Right cardiac atrium (tissue), 5 donors: ENCODE measurements at places on chromosomes 13 and 19.

DNA sequence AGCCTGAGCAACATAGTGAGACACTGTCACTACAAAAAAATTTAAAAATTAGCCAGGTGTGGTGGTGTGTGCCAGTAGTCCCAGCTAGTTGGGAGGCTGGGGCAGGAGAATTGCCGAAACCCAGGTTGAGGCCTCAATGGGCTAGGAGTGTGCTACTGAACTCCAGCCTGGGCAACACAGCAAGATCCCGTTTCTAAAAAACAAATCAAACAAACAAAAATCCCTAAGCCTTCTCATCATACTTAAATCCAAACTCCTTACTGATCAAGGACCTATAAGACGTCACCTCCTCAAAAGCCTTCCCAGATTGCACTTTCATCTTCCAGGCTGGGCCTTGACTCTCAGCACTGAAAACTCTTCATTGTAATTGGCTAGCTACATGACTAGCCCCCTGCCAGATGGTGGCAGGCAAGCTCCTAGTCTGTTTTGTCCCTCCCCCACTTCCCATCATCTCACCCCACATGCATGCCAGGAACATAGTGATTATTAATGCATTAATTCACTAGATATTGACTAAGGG is 17.5 kb upstream of the NANOS3 start:
- DNase-seq, result no peak

- no peak for DNase-seq
These were observed 33.9 kb upstream of the LATS2 start for GRCh38 chr13:21095311-21095710.

DNA sequence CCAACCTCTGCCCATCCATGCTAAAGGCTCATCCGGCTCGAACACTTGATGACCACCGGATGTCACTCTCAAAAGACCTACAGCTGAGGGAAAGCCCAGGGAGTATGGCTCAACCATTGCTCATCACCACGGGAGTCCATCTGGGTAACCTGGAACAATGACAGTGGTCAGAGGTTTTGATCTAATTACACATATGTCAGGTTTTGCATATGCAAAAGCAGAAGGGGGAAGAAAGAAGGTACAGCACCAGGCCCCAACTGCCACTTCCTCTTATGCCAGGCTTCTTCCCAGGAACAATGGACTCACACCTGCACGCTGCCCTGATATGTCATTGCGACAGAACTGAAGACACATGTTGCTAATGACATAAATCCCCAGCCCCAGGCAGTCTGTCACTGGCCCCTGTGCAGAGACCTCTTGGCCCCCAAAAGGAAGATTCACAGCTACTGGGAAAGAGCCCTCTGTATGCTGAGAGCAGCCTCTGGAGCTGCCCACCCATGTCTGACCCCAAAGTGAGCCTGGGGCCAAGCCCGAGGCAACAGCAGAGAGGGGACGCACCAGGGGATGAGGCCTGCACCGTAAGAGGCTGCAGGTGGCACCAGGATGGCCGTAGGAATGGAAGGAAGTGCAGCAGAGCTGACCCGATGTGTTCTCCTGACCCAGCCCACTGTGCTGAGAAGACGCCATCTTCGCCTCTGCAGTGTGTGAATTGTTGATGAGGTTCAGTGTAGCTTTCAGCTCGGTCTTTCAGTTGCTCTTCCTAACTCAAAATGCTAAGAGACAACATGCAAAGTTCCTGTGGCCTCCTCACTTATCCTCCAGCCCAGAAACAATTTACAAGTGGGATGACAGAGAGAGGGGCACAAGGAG is 26.3 kb downstream of the EPS15L1 start:
- peak; percentile 23 for DNase-seq

DNA sequence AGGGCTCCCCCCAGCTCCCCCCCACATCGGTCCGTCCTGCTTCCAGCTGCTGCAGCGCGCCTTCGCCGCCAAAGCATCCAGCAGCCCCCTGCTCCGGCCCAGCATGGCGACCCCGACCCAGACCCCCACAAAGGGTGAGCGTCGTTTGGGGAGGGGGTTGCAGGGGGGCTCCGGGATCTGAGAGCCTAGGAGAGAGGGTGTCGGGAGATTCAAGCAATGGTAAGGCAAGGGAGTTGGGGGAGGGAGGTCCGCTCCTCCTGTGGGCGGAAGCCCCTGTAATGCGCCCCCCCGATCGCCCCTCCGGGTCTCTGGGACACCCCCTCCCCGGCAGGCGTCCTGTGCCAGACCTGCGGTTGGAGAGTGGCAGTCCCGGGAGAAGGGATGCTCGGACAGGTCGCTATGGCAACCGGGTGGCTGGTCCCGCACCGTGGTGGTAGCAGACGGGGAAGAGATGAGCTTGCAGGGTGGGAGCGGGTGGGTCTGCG is at the start of gene FXYD7:
Gene FXYD7, plus strand, starts transcription at position 25 of the 485 bp plus-strand sequence. Its CDS starts 79 bp downstream, at position 104.
- peak; percentile 47 for DNase-seq

- DNase-seq, result no peak
These were observed 414.1 kb downstream of the FGF9 start for GRCh38 chr13:22085001-22085400.

DNA sequence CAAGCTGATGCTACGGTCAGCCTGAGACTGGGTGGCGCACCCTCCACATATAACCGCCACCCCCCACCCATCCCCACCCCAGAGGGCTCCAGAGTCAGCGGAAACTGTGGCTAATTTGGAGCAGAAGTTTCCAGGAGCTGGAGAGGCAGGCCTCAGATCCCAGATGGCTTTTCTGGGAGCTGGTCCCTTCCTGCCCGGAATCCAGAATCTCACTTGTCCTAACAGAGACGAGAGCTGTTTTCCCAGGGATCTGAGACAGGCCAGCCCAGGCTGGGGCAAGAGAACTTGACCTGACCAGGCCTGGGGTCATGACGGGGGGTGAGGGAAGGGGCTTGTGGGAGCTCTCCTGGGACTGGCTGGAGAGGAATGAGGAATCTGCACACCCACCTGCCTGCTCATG is 6.5 kb downstream of the EPHX3 start:
- DNase-seq, result no peak

DNA sequence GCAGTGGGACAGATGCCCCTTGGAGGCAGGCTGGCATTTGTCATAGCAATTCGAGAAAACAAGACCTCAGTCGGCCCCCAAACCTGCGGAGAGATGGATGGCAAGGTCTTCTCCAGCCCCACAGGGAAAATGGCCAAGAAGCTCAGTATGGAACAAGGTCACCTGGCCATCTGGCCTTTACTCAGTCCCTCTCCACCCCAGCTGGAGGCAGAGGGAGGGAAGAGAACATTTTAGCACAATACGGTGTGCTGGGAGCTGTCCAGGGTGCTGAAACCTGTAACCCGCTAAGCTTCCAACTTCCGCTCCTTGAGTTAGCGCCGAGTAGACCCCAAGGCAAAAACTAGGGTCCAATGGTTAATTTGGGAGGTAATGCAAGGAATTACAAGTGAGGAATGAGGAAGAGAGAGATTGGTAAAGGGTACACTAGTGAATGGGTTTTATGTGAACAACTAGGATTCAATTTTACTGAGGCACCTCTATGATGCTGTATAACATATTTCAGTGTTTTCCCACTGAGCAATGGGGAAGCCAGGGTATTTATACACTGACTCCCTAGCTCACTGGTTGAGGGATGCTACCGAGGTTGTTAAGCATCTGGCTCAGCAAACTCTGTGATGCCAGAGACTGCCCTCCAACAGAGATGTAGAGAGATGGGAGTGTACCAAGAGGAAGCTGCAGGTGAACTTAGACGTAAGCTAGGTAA is 64.3 kb downstream of the CACNA1A start:
- DNase-seq, result peak; percentile 16

- no peak for DNase-seq
These were observed 212.2 kb upstream of the HTR2A start for GRCh38 chr13:47109028-47109427.

DNA sequence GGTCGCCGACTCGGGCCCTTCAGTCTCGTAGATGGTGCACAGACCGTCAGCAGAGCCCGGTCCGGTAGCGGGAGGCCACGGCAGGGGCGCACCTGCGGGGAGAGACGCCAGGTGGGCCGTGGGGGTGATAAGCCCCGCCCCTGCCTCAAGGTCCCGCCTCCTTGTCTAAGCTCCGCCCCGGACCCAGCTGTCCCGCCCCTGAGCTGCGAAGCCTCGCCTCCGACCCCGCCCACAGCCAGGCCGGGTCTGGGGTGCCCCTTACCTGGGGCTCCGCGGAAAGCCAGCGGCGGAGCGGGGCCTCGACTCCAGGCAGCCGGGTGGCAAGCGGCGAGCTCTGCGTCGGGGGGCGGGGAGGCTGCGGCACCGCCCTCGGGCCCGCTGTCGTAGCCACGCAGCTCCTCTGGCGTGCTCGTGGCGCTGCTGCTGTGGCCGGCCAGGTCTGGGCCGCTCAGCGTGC is 4.7 kb downstream of the PRR36 start:
- DNase-seq, result peak; percentile 48

DNA sequence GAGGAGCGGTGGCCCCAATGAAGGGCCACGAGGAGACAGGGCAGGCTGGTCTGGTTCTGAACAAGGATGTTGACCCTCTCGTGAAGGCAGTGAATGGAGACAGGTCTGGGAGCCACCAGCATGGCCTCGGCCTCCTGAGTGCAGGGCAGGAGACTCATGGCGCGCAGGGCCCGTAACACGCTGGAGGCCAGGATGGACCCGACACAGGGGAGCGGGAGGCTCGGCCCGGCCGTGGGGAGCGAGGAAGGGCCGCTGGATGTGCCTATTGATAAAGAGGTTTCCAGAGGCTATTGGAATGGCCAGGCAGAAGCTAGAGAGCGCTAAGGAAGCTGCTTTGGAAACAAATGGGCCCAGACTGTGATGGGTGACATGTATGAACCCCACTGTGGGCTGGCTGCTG is 132.5 kb downstream of the STK24 start:
- DNase-seq, result no peak

GRCh38 chr13:78198821-78199220 is 280.2 kb upstream of the EDNRB start:
- no peak for DNase-seq

DNA sequence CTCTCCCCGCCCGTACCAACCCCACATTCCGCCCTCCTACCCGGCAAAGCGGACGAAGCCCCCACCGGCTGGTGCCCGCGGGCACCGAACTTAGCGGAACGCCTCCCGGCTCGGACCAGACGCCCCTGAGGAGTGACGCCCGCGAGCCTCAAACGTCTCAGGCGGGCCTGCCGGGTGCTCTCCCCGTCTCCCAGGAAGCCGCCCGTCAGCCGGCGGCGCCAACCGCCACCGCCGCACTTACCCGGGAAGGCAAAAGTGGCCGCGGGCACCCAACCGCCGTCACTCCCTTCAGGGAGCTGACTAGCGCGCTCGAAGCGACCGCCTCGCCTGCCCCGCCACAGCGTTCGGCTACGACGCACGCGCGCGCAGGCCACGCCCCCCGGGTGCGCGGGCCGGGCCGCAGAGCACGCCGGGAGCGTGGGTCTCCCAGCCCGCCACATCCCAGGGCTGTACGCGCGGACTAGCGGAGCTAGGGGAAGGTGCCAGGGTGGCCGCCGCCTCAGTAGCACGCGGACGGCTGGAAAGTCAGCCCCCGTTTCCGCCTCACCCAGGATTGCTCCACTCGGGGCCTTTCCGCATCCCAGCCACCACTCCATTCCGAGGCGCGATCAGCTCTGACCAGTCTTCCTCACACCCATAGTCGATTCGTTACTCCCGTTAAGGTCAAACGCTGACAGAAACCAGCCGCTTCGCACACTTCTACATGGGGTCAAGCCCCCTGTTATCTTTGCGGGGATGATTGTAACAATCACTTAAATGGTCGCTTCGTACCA is at the start of gene TEX30:
Gene TEX30, minus strand, starts transcription at position 346 of the 773 bp plus-strand sequence. CDS start 3,760 bp downstream, outside the sequence.
- peak; percentile 95 for DNase-seq

- DNase-seq, result peak; percentile 75
These were observed 58.0 kb upstream of the CYSLTR2 start for GRCh38 chr13:48595431-48596429.

GRCh38 chr19:3862826-3863500 is 5.9 kb downstream of the ZFR2 start:
- no peak for DNase-seq

DNA sequence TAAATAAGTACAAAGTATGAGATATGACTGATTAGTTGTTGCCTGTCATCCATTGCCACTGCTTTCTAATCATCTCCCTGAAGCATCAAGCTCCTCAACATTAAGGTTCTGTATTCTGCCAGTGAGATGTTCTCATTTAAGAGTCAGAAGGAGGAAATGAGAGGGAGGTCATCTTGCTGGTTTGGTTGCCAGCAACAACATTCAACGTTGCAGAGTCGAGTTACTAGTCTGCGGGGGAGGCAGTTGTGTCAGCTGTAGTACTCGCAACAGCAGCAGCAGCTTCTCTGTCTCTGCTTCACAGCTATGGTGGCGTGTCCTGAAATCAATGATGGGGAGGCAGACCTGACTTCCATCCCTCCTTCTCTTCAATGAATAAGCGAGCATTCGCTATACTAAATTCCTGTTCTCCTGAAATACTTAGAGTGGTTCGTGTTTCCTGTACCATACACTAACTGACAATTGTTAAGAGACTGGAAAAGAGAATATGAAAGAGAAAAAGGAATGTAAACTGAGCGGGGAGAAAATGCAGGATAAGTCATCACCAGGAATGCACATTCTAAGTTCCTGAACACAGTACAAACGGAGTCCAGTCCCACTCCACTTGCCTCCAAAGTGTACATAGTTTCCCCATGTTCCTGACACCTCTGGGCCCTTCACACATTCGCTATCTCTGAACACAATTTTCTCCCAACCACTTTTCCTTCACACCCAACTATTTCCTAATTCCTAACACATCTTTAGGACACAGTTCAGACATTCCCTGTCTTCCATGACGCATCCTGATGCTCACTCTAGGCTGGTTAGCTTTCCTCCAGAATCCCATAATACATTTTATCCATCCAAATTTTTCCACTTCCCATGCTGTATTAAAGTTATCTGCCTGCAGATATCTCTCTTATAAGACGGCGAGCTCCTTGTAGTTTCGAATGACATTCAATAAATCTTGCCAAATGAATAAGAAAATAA is 263.0 kb downstream of the KLF12 start:
- DNase-seq, result peak; percentile 55

DNA sequence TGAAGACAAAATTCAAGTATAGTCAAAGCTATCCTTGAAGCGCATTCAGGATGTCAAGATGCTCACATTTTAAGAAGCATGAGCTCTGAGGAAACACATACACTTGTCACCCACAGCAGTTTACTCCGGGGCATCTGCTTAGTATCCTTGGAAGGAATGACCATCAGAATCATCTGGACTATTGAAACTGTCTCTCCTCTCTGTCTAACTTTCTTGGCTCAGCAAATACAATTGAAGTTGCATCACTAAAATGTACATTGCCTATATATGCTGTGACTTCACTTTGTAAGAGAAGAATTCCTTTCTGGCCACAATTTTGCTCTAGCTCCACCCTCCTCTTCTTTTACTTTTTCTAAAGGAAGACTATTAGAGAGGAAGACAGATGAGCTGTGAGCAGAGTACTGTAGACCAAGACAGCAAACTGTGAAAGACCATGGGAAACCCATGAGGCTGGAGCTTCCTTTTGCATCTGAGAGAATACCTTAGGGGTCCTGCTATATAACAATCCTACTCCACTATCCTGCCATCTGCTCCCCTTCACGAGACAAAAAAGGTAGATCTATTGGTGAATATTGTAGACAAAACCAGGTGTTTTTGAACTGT is 906.3 kb downstream of the PCDH9 start:
- no peak for DNase-seq
